Activated CD8-positive, alpha-beta memory T cell treated with anti-CD3 and anti-CD28 coated beads, Interleukin-2, amount 50 U/mL, for 4 hours (primary cell): ENCODE measurements at places on chromosomes 2 and 18.

- no peak for DNase-seq
These were observed 22.5 kb downstream of the ELMOD3 start for GRCh38 chr2:85377083-85377482.

DNA sequence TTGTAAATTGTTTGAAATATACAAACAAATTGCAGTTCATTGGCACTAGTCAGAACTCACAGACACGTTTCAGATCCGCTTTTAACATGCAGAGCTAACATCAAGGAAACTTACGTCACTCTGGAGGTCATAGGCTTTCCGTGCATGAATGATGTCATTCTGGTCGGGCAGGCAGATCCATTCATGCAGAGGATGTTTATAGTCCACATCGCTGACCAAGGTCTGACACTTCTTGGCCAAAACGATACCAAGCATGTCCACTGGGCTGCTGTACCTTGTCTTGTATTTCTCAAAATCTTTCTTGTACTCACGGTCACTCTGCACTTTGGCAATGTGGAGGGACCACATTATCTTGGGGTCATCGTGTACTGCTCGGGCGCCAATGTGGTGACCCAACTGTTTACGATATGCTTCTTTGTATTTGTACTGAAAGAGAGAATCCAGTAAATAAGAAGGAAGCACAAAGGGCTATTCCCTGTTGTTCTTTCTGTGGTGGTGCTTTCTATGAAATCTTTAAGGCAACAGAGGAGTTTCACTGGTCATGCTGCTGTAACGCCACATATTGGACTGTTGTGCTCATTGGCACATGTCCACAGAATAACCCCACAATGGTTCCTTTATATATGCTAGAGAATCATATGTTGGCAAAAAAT, 114.8 kb downstream of the NEB start:
- no peak for DNase-seq

- no peak for DNase-seq
These were observed 149.4 kb downstream of the DTNA start for GRCh38 chr18:34859496-34859895.

- DNase-seq: no peak
These were observed 61.3 kb downstream of the IL1R2 start for GRCh38 chr2:102053096-102053495.

DNA sequence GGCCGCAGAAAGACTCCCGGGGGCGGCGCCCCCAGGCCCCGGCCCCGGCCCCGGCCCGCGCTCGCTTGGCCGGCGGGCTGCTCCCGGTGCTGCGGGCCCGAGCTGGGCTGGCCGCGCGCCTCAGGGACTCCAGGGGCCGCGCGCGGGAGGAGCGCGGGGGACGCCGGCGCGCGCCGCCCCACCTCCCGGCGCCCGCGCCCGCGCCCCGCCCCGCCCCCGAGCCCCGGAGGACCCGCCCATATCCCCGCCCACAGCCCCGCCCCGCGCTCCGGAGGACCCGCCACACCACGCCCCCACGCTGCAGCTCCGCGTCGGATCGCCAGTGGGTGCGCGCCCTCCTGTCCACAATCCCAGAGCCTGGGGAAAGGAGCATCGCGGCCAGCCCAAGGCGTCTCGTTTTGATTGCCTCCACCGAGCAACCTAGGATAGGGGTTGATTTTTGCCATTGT, at the start of gene PARD6G:
Gene PARD6G (minus strand): TSS at position 122 of the 449 bp plus-strand sequence. CDS start 166 bp downstream, outside the sequence.
- peak; percentile 63 for DNase-seq

DNA sequence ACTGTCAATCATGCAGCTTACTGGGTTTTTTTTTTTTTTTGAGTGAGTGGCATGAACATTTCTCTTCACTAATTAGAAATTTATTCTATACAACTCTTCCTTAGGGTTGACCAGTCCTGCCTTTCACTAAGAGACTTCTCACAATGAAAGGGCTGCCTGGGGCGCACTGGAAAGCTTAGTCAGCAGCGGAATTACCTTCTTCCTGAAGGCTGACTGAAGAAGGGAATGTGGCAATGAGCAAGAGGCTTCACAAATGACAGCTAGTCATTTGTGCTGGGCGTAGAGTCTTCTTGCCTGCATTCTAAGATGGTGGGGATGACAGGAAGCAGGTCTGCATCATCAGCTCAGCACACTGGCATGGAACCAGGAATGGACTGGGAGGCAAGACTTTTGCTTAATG, 15.6 kb upstream of the SCN3A start:
- DNase-seq: no peak

DNA sequence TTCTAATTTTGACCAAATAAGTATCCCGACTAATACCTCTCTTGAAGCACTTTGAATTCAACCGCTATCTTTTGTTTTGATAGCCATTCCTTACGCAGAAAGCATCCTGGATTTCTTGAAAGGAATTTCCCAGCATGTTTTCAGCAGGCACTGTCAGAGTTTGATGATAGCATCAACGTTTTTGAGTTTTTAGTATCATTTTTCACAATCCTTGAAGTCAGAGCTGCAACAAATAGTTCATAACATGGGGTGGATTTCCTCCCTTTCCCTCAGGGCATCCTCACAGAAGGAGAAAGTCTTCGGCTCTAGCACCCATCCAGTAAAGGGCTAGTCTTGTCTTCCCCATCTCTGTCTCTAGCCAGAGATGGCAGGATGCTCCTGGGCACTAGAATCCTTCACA, 46.2 kb downstream of the ANKRD44 start:
- DNase-seq: no peak

- DNase-seq: no peak
These were observed 593.2 kb upstream of the ZNF804A start for GRCh38 chr2:184004948-184005672.

DNA sequence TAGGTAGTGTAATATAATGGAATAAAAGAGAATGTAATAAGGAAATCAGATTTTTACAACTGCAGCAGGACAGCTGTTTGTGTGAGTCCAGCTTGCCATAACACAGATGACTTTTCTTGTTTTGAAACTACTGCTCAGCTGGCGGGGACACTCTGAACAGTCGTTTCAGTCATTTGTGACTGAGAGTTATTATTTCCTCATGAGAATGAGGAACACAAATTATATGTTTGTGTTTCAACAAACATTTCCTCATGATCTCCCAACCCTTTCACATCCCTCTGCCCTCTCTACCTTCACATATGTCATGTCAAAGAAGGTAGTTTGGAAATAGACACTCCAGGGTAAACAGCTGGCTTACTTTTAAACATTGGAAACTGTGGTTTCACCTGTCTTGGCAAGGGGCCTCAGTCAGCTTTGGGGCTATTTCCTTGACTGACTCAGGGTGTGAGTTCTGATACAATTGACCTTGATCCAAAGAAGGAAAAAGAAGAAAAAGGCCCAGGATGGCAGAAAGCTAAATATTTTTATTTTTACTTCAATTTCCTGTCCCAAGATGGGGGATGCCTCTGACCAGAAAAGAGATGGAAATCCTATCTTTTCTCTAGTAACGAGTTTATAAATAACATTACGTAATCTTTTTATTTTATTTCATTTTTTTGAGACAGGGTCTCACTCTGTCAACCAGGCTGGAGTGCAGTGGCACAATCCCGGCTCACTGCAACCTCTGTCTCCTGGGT, 593 bp downstream of the SP140L start:
- no peak for DNase-seq

- DNase-seq: no peak
These were observed 5.6 kb upstream of the WDR7 start for GRCh38 chr18:56645415-56646016.

- no peak for DNase-seq
These were observed 447.6 kb upstream of the ID2 start for GRCh38 chr2:8234253-8234652.

DNA sequence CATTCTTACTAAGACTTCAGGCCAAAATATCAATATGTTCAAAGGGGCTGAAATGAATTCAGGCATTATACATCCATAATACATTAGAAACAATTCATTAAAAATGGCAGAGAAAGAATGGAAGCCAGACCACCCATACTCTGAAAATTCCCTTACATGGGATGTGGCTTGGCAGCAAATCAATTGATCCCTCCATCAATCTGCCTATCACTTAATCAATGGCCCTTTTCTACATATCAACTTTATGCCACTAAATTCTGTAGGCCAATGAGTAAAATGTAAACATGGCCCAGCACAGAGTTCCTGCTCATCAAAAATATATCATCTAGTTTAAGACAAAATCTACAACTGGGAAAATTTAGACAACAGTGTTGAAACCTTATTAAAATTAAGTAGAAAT, 41.8 kb upstream of the SLC14A2 start:
- no peak for DNase-seq

GRCh38 chr2:71250935-71251334, 24.0 kb upstream of the PAIP2B start:
- DNase-seq: no peak

GRCh38 chr18:13823707-13824395, at the start of gene MC5R:
TSS of gene MC5R (plus strand) at chr18:13824149. CDS start at chr18:13825766, 1,617 bp downstream.
- peak; percentile 76 for DNase-seq
